CD4-positive, alpha-beta T cell treated with Interleukin-21 for 1 hour (primary cell): ENCODE measurements at places on chromosomes 11 and 22.
A peak's percentile ranks its signal among the peaks of the same experiment; 100 is the strongest.

DNA sequence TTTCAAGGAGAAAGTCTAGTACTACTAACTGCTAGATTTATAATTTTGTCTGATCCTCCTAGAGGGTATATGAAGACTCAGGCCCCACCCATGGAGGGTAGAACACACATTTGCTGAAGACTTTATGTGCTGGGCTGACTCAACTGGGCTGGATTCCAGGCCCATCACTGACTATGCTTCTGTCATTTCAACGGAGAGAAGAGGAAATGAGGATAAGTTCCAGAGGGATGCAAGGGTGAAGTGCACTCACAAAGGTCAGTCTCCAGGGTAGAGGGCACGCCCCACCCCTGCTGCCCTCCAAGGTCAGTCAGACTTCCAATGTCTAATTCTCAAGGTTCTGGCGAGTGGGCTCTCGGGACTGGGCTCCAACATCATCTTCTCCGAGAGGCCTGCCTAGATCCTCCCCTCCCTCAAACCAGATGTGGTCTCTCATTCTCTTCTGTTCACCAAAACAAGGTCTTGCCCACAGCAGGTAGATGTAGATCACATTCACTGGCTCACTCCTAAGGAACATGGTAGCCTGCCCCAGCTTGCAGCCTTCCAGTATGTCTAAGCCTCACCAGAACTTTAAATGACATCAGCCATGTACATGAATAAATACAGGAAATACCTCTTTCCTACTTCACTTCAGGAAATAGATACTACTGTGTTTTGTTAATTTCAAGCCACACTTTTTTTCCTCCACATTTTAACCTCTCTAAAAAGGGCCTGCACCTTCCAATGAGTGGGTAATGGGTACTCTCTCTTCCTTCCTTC, 7.3 kb upstream of the C11orf86 start:
- DNase-seq, result no peak

GRCh38 chr22:44436736-44437135, 61.3 kb downstream of the RTL6 start:
- no peak for DNase-seq

GRCh38 chr11:96960476-96960875, 570.7 kb downstream of the JRKL start:
- DNase-seq, result no peak

DNA sequence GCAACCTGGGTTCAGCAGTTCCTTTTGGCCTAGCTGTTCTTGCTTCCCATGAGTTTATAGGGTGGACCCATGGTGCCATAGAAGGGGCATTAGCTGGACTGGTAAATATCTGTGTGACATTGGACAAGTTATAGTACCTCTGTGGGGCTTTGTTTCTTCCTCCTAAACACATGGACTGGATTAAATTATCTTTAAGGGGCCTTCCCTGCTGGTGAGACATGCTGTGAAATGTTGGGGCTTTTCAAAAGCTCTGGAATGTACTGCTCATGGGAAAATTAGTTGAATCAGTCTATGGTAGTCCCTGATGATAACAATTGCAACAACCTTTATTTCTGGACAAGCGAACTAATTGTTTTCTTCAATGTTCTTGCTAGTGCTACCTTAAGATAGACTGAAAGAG, 276.2 kb downstream of the BLID start:
- DNase-seq, result no peak

DNA sequence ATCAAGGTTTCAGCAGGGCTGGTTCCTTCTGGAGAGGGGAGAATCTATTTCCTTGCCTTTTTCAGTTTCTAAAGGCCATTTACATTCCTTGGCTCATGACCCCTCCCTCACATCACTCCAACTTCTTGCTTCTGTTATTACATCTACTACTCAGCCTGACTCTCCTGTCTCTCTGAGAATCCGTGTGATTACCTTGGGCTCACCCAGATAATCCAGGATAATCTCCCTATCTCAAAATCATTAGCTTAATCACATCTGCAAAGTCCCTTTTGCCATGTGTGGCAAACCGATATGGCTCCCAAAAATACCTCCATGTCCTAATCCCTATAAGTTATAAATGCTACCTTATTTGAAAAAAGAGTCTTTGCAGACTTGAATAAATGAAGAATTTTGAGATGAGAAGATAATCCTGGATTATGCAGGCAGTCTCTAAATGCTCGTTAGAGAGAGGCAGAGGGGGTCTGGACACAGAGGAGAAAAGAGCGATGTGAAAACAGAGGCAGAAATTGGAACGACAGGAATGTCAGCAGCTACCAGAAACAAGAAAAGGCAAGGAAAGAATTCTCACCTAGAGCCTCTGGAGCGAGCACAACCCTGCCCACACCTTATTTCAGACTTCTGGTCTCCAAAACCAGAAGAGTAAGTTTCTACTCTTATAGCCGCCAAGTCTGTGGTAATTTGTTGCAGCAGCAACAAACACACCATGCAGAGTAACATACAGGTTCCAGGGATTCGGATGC, 23.6 kb upstream of the ARHGAP32 start:
- DNase-seq, result no peak

DNA sequence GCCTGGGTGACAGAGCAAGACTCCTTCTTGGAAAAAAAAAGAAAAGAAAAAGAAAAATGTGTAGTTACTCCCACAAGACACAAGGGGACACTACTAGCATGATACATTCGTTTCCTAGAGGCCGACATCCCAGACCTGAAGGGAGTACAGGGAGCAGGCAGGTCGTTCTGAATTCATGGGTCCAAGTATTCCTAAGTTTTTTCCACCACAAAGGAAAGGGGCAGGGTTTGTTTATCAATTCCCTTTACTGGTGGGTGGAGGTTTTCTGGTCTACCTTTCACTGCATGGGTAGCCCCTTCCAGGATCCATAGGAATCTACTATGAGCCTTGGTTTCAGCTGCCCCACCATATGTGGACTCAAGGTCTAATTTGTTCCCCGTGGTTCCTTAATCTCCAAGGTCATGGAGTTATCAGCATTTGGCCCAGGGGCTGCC, 11.8 kb downstream of the TIGD3 start:
- DNase-seq, result peak; percentile 74

DNA sequence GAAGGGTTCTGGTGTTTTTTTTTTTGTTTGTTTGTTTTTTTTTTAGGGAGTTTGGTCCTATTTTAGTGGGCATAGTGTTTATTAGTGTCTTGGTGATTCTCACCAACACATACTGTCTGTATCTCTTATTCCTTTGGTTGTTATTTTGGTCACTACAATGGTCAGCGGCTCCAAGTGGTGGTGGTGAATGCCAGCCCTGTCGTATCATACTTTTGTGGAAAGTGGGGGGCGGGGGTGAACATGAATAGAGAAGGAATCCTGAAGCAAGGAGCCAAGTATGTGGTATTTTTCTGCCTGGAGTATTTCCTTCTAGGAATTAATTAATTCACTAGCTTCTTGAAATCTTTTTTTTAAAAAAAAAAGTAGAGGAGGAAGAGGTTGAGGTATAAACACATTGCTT, 79.6 kb downstream of the GRK3 start:
- DNase-seq, result no peak

DNA sequence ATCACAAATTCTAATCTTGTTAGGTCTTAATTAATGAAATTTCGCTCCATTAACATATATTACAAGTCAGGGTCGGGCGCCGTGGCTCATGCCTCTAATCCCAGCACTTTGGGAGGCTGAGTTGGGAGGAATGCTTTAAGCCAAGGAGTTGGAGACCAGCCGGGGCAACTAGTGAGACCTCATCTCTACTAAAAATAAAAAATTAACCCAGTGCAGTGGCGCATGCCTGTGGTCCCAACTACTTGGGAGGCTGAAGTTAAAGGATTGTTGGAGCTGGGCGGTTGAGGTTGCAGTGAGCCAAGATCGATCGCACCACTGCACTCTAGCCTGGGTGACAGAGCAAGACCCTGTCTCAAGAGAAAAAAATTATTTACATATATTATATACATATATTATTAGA, 1.9 kb downstream of the TMA7B start:
- no peak for DNase-seq

- no peak for DNase-seq
Observed at GRCh38 chr11:73085189-73085875, 56.8 kb downstream of the FCHSD2 start.

DNA sequence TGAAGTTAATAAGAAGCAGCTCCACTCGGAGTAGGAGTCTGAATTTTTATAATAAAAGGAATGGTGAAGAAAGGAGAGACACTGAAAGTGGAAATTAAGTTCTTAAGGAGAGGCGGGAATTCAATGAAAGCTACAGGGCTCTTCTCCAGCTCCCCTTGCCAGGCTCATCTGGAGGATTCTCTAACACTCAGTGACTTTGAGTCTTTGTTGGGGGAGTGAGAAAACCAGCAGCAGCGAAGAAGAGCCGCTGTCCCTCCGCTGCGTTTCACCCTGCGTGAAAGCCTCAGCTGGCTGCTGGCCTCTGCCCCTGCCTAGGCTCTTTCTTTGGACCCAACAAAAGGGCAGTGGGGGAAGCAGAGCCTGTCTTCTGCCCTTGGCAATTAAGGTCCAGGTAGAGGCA, 113.0 kb downstream of the NTM start:
- no peak for DNase-seq

DNA sequence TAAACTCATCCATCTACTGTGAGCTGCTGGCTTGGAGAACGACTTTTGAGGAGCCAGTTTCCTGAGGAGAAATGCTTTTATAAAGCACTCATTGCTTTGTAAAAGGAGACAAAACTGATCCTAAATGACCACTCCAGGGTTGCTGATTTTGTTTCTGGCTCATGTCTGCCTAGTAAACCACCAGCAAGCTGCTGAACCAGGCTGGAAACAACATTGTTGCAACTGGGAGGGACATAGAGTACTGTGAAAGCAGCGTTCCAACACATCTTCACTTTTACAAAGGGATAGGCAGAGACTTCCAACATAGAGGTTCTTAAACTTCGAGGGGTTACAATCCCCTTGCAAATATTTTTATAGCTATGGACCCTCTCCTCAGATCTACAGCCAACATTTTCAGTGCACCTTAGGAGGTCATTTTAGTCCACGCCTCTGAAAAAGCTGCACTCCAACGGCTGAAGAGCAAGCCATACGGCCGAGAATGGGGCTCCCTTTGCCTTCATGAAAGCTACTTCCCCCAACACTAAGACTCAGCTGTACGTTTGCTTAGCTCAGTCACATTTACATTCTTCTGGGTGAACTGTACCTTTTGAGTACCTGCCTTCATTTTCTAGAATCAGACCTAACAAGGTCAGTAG, 54.7 kb downstream of the PANX1 start:
- no peak for DNase-seq

- no peak for DNase-seq
Observed at GRCh38 chr11:99351624-99352023, 330.9 kb downstream of the CNTN5 start.

DNA sequence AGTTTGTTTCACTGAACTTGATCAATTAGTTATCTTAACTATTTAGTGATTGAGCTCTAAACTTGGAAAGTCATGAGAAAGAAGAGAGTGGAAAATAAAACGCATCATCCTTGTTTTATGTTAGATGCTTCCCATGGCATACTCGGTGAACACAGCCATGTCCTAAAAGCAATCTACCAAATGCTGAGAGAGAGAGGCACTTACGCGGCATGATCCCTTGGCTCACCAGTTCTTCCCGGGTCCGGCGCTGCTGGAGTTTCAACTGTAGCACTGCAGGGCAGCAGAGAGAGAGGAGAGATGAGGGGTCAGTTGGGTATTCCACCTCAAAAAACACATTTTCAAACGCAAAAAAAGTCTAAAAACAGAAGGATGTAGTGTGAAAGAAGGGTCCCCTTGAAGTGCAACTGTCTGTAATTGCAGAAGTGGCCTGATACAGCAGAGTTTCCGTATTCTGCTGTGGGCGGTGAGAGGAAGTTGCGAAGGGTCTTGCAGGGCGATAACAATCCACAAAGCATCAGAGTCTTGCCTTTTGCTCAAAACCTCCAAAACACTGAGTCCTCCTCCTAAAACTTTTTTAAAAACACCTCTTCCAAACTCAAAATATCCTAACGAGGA, 92.7 kb downstream of the SGSM3 start:
- DNase-seq, result peak; percentile 53
